Placental epithelial cell (primary cell): ENCODE measurements at places on chromosomes 7 and 10. TPM values are rescaled to one million over a fixed set of nuclear protein-coding genes. Genes with fewer than 3 reads are reported as not detected.

Gene HTR7
- 0.39 TPM in 1 of 2 replicates, not detected in the other for total RNA-seq

Gene AKR1C4
- total RNA-seq = not detected in 2 replicates

Gene KIAA1549
- total RNA-seq = 8.2 and 14.3 TPM in 2 replicates

Gene FAS
- 16.1 and 21.7 TPM in 2 replicates for total RNA-seq

Gene ICA1
- total RNA-seq = 9.2 and 25.9 TPM in 2 replicates

Gene ATOH7
- total RNA-seq = under 0.01 TPM in 1 of 2 replicates, not detected in the other

Gene EPHB6
- 12.6 and 33.0 TPM in 2 replicates for total RNA-seq

Gene UCN3
- total RNA-seq = not detected in 2 replicates
